ENCODE measurements at places on chromosomes 5 and 9.

DNA sequence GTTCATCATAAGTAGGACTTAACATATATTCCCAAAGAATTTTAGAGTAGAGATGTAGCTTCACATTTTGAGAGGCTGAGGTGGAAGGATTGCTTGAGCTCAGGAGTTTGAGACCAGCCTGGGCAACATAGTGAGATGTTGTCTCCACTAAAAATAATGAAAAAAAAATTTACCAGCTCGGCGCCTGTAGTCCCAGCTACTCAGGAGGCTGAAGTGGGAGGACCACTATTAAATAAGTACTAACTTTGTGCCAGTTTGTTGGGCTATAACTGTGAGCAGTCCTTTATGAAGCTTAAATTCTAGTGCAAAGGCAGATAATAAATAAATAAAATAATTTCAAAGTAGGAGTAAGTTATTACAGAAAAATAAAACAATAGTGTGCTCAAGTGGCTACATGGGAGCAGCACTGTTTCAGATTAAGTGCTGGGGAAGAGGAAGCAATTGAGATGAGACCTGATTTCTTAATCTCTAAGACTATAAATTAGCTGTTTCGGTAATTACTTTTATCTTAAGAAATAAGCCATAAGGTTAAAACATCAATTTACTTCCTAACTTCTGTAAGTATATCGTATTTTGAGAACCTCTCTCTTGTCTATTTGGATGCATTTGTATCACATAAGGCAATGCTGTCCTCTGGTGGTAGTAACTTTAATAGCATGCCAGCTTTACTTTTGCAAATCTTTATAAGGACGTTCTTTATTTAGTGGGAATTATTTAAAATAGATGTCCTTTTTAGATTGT, 98.9 kb downstream of the CSNK1G3 start:
- DNase-seq, result no peak

DNA sequence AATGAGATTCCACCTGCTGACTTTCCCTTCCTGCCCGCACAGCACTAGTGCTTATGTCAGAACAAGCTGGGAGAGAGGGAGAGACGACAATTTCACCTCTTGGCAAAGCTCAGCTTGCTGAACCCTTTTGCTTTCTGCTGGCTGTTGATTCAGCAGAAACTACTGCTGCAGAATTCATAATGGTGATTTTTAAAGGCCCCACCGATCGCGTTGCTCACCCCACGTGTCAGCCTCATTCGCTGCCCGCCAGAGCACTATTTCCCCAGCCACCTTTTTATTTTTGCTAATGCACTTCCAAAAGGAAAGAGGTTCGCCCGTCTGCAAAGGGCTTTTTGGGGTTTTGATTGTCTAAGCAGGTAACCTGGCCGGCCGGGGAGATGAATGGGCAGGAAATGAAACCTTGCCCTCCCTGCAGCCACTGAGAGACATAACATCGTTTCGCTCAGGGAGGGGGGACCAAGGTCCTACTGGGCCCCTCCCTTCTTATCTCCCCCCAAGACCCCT, 1.3 kb downstream of the PPP2R2B start:
- no peak for DNase-seq

DNA sequence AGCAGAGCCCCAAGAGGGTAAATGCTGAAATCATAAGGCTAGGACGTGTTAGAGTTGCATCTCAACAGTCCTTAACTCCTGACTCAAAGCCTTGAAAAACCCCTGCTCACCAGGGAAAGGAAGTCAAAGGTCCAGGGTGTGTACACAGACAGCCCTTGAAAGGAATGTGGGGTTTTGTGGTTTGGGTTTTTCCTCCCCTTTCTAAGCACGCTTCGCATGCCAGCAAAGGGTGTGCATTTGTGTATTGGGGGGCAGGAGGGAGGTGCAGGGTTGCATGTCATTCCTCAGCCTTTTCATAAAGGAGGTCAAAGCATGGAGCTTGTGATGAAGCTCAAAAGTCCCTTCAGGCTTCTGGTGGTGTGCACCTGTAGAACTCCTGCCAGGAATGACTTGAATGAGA, 17.3 kb upstream of the XPA start:
- DNase-seq, result no peak

- no peak for DNase-seq
Measured at GRCh38 chr5:173881811-173882575, 6.2 kb upstream of the CPEB4 start.

GRCh38 chr5:78993165-78993564, 8.1 kb upstream of the ARSB start:
- DNase-seq, result no peak

DNA sequence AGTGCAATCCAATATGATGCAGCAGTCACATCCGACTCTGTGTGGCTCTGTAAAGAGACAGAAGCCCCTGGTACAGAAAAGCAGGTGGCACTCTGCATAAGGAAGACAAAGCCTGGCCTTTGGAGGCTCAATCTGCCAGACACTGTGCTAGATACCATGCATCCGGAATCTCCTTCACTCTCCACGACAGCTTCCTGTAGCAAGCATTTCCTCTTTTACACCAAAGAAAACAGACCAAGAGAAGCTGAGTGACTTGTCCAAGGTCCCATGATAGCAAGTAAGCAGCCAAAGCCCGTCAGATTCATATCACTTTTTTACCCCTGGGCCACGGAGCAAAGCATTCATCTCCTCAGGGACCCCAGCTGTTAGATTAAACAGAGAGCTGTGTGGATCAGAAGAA, 64.2 kb upstream of the SMIM23 start:
- DNase-seq, result no peak

GRCh38 chr5:138649775-138650174, 74.6 kb upstream of the HSPA9 start:
- no peak for DNase-seq

DNA sequence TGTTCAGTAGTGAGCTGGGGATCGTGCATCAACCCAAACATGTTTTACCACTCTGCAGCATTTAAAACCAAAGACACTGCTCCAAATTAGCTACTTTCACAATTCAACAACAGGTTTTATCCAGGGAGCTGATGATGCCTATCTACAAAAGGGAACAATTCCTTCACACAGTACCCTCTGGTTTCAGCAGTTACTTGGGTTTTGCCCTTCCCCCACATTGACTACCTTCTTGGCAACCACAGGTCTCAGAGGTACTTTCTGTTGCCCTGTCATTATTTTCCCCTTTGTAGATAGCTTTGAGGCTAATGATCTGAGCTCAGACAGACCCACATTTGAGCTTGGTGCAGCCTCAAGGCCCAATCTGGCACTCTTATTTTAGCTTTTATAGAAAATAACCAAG, 96.1 kb downstream of the WDR41 start:
- DNase-seq, result no peak

- DNase-seq, result no peak
Measured at GRCh38 chr5:37519807-37520206, 140.7 kb downstream of the WDR70 start.

Data from NCI-H187 treated with DMSO at 0.1 percent for 48 hours (cell line).